Choroid plexus epithelial cell (primary cell): ENCODE measurements at places on chromosomes 12 and 14.

DNA sequence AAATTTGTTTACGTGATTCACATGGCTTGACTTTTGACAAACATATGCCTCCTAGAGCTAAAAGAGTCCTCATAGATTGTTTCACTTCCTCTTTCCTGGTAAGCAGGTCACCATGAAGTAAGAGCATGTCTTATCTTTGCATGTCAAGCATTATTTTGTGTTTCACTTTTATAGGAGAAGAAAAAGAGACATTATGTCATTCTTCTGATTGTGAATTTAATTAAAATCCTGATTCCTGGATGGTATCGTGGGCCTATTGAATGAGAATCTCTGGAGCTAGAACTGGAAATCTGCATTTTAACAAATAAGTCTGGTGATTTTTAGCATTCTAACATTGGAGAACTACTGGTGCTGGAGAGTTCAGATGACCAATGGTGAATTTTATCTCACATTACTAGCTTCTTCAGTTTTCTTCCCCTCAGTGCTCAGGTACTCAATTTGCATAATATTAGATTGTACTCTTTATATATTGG, 218.6 kb upstream of the ATP2B1 start:
- no peak for DNase-seq

DNA sequence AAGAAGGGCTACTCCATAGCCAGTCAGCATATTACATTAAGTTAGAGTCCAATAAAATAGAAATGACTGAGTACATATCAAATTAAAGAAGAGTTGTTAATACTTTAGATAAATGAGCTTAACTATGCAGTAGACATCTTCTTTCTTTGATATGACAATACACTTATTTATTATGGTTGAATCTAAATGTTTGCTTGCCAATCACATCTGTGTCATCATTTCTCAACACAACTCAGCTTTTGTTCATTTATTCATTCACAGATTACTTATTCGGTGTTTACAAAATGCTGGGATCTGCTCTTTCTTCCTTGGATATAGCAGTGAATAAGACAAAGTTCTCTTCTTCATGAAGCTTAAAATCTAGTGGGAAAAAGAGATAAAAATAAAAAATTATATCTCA, 614.6 kb upstream of the ATP2B1 start:
- DNase-seq: no peak

- DNase-seq: no peak
These were observed 13.9 kb downstream of the GALNT6 start for GRCh38 chr12:51377099-51377984.

GRCh38 chr14:38080696-38081095, 127.0 kb upstream of the SSTR1 start:
- DNase-seq: no peak

DNA sequence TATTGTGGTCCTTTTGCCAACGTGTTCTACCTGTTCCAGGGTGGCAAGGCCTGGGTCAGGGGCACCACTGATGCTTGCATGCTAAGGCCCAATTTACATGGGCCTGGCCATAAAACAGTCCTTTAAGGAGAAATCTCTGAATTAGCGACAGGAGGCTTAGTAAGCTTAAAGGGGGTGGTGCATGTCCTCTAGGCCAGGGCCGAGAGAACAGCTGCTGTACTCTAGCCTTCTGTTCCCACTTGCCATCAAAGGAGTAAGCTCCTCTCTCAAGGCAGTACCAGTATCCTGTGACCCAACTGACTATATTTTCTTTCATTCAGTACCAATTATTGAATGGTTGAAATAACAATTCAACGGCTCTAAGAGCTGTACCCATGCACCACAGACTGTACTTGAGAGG, 67.7 kb upstream of the ZDHHC17 start:
- no peak for DNase-seq

DNA sequence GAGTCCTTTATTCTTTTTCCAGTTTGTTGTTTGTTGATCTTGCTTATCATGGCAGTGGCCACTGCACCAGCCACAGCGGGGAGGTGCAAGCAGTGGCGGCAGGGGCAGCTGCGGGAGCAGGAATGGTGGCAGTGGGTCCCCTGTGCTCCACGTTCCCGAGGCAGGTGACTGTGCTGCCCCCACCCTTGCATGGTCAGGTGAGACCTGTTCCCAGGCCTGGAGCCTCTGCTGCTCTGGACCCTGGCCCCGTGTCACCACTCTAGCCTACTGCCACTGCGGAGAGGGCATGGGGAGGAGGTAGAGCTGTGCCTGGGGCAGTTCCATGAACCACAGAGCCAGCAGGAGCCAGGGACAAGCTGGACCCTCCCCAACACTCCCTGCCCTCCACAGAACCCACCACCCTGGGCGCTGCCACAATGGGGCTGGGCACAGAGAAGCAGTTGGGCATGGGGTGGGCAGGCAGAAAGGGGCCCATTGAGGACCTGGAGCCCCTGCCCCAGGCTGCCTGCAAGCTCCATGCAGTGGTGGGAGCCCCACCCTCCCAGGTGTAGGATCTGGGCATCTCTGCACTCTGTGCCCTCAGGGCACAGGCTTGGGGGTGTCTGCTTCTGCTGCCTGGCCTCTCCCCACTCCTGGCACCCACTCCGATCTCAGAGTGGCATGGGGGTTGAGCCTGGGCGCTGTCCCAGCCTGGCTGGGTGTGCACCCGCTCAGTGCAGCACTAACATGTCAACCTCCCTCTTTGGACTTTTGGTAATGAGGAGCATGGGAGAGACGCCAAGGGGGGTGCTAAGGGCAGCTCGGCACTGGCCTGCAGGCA, 23.1 kb upstream of the WDR20 start:
- no peak for DNase-seq

DNA sequence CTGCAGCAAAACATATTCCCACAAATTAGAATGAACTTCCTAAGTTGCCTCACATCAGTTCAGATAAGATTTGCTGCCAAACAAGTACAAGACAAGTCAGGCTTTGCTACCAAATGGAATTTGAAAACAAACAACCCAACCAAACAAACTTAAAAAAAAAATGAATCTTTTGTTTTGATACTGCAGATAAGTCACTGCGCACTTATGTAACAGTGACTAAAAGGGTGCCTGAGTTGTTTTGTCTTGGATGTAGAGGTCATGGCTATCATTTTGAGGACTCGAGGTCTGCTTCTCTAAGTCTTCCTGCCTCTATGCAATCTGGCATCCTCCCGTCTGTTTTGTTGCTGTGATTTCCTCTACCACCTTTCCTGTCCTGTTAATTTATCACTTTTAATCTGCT, 11.1 kb upstream of the EPS8 start:
- no peak for DNase-seq

DNA sequence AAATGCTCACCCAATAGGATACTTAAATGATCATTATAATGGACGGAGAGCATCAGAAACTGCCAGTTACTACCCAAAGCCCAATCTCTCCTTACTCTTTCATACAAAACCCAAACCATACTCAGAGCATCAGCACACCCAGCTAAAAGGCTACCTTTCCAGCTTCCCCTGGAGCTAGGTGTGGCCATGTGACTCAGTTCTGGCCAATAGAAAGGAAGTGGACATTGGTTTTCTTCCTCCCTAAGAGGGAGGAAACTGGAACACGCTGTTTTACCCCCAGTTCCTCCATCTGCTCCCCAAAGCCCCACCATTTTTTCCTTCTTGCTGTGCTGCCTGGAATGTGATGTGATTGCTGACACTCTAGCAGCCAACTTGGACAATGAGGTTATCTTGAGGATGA, 50.7 kb downstream of the SCARB1 start:
- no peak for DNase-seq

- no peak for DNase-seq
These were observed 405.4 kb downstream of the TMTC2 start for GRCh38 chr12:83092129-83092528.

DNA sequence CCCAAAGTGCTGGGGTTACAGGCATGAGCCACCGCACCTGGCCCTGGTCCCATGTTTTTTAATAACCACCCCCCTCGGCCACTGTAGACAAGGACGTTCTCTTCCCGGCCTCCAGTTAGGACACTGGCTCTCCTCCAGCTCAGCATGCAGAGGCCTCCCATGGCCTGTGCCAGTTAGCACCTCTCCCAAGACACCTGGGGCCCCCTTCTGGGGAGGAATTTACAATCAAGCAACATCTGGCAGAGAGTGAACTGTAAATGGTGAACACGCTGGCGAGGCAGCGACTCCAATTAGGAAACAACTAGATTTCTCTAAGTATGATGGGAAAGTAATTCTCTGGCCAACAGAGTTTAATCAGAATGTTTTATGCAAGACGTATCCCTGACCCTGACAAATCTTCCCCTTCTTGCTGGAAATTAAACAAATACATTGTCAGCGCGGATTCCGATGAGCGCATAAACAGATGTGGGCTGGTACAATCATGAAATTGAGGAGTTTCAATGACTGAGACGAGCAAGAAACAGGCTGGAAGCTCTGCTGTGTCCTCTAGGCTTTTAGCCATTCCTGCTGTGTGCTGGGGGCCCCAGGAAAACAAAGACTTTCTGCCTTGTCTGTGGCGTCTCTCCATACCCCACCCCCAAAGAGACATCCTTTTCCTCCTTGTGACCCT, 61.7 kb upstream of the DLK1 start:
- DNase-seq: peak; percentile 58

DNA sequence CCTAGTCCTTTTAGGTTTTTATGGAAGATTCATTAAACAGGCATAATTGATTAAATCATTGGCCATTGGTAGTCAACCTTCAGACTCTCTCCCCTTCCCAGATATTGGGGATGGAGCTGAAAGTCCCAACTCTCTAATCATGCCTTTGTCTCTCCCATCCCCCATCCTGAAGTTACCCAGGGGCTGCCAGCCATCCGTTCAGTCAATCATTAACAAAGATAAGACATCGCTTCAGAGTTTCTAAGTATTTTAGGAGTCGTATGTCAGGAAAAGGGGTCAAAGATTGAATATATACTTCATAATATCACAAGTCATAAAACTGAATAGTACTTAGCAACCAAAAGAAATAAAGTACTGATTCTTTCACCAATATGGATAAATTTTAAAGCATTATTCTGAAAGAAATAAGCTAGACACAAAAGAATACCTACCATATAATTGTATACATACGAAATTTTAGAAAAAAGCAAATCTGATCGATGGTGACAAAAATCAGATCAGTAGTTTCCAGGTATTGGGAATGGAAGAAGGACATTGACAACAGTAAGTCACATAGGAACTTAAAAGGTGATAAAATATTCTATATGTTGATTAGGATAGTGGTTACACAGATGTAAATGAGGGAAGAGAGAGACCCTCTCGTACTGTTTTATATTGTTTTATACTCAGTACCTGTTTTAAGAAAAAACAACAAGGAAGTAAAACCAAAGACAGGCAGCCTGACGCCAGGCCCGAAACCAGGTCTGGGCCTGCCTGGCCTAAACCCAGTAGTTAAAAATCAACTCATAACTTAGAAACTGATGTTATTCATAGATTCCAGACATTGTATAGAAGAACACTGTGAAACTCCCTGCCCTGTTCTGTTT, 414.4 kb downstream of the DAD1 start:
- no peak for DNase-seq

DNA sequence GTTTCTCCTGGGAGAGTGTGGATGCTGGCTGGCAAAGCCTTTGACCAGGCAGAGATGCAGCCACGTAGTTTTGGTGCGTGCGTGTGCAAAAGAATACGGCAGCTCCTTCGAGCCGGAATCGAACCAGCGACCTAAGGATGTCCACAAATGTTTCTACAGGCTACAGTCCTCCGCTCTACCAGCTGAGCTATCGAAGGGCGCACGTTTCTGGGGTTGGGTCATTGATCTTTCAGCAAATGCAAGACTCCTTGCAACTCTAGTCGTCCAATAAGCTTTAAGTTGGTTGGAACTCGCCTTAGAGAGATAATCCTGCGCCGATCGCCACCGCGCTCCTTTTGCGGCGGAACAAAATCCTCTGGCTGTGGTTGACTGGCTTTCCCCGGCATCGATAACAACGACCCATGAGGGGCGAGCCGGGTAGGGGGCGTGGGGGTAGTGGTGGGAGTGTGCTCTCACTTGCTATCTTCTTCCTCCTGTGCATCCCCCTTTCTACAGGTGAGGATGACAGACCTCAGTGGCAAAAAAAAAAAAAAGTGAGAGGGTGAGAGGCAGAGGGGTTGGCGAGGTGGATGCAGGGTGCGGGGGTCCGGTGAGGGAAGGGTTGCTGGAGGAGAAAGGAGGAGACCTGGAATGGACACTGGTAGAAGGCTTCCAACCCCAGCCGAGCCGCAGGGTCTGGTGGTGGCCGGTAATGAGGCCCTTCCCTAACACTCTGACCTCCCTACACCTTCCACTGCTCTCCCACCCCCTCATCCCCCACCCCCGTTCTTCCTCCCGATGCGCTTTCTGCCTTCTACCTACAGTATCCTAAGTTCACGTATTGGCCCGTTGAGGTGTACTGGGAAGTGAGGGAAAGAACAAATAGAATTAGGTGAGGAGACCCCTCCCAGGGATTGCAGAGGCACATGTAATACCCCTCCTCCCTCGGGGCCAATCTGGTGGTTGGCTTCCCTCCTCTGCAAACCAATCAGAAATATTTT, 11.8 kb upstream of the OR6S1 start:
- peak; percentile 62 for DNase-seq

DNA sequence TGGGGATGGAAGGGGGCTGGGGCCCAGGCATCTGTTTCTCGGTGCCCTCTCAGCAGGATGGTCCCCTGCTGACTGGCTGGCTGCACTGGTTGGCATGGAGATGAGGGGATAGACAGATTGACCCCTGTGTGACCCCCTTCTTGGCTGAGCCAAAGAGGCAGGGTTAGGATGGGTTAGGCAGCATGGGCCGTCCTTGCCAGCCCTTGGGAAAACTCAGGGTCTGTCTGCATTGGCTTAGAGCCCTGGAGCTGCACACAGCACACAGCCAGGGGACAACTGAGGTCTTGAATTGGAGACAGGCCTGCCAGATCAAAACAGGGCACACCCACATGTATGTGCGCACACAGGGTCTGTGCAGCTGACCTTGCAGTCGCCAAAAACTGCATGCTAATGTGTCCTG, 11.2 kb upstream of the LRP1-AS start:
- no peak for DNase-seq

DNA sequence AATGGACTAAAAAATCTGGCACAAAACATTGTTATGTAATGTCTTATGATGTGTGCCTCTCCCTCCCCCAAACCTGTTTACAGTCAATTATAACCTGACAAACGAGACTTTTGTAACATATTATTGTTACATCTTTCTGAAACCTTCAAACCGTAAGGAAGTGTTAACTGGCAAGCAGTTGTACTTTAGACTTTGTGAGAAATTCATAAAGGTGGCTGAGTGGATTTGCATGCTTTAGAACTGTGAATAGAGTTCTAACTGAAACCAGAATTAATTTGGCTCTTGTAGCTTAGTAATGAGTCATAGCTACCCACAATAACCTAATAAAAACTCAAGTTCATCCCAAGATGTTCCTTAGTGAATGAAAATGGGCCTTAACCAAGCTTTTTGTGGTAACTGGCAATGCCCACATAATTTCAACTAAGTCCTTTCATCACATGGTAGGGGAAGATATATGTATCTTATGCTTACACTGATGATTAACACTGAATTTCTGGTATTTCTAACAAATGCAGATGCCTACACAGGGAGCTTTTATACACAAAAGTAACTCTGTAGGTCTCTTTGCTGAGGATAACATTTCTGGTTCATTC, 29.7 kb downstream of the RAD9B start:
- peak; percentile 45 for DNase-seq

GRCh38 chr14:50263321-50263720, 31.9 kb upstream of the SOS2 start:
- no peak for DNase-seq
